ENCODE measurements at places on chromosomes 2 and 18.

DNA sequence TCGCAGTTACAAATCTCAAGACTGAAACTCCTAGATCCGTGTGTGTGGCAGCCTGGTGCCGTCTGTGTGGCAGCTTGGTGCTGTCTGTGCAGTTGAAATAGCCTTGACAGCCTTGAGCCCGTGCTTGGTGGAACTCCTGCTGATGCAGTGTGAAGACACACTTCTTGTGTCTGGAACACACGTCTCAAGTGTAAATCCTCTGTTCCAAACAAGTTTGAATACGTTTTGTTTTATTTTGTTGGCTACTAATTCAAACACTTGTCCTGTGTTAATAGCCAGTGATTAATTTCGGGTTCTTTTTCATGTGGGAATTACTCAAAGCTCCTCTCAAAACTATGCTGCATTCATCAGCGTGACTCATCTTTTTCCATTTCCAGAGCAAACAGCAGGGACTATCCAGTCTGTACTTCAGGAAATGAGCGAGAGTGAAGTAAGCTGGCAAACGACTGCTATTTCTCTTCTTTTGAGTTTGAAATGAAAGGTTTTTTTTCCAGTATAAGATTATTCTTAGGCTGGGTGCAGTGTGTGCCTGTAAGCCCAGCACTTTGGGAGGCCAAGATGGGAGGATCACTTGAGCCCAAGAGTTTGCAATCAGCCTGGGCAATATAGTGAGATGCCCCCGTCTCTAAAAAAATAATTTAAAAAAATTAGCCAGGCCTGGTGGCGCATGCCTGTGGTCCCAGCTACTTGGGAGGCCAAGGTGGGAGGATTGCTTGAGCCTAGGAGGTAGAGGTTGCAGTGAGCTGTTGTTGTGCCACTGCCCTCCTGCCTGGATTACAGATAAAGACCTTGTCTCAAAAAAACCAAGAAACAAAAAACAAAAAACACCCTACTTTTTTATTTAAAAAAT is 152.9 kb downstream of the SPP2 start:
- DNase-seq = peak; percentile 55

DNA sequence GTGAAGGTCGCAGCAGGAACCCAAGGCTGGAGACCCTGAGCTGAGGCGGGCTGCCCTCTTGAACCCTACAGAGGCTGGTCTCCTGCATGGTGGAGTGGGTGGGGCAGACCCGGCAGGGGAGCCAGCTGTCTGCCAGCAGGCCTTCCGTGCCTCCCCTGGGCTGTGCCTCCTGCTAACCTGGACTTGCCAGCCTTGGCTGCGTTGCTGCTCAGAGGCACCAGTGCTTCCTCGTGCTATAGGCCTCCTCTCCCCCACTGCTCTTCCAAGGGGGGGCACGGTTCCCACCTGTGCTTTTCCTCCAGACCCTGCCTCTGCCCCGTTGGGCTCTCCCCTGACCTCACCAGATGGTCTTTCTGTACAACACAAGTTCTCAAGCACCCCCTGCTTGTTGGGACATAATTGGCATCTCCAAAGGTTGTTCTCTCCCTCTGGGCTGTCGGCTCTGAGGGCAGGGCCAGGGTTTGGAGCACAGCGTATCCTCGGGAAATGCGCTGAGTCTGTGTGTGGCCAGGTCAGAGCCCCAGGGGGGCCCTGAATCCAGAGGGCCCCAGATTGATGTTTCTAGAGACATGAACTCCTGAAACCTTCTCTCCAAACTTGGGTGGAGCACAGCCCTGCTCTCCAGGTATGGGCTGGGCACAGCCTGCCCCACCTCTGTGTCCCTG is 6.7 kb downstream of the ARHGEF4 start:
- DNase-seq = no peak

- DNase-seq = no peak
These were observed 16.5 kb upstream of the CYTIP start for GRCh38 chr2:157460384-157460837.

GRCh38 chr2:234110219-234110618 is 59.7 kb downstream of the SPP2 start:
- DNase-seq = no peak

- no peak for DNase-seq
These were observed 227.6 kb upstream of the SMAD7 start for GRCh38 chr18:49178321-49178720.

DNA sequence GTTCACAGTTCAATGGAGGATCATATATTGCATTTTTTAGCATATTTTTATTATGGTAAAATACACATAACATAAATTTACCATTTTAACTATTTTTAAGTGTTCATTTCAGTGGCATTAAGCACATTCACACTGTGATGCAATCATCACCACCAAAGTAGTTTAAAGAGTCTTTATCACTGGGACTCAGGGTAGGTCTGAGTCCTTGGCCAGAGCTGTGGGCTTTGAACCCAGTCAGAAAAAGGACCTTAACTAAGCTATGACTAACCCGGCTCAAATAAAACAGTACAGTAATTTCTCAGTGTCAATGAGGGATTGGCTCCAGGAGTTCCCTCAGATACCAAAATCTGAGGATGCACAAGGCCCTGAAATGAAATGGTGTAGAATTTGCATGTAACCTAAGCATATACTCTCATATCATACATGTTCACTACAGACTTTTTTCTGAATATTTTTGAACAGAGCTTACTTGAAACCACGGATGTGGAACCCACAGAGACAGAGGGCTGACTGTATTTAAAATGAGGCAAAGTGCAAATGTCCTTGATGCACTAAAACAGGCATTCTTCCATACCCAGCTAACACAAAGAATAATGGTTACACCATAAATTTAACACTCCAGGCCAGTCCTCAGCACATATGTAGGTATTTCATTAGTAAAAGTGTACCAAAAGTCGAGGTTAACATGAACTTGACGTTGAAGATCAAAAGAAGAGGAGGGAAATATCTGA is 246.2 kb downstream of the LNPK start:
- DNase-seq = no peak

DNA sequence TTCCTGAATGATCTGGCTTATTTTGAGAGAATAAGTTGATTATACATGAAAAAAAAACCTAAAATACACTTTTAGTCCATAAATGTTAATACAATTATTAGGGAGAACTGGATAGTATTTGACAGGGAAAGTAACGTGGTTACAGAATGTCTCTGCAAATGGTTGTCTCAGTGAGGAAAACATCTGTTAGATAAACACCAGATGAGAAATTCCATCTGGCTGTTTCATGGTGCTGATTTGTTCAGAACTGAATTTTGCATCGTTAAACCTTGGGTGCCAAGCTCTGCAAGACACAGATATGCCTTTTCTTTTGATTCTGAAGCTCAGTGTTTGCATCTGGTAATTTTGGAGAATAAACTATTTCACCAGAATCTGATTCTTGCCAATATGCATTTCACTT is 90.4 kb downstream of the SCN3A start:
- no peak for DNase-seq
